ENCODE measurements at places on chromosomes 5 and 9.

DNA sequence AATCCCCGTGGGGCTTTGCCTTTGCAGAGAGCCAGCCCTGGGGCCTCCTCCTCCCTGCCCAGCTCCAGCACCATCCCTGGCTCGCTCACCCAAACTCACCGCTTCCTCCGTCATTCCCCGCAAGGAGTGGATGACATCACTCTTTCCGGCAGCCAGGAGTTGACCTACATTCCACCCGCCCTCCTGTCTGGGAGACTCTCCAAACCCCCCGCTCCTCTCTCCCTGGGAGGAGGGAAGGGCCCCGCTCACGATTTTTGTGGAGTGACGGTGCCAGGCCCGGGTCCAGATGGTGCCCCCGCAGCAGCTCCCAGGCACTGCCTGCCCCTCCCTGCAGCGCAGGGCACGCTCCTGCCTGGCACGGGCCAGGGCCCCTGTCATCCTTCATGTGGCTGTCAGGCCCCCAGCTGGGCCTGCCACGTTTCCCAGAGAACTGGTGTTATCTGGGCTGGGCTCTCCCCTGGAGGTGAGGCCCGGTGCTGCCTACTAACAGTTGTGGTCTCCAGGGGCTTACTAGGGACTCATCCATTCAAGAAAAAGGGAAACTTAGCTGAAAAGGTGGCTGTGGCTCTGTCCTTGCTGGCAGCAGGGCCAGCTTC is 52.3 kb downstream of the NTNG2 start:
- peak; percentile 40 for DNase-seq

- DNase-seq, result no peak
These were observed 193.2 kb downstream of the MAST4 start for GRCh38 chr5:66789434-66789833.

DNA sequence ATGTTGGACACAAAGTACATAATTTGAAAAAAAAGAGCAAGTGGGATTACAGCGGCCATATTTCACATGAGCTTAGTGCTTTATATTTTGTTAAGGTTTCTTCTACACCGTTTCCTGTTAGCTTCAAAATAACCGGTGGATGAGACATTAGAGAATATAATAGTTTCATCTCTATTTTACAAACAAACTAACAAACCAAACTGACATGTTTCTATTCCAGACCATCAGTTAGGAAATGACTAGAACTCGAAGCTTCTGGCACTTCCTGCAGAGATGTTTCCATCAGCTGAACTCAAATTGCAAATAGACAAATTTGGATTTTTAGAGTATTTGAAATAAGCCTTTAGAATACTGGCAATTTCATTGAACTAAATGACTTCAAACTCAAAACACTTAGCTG is 86.5 kb downstream of the MTRR start:
- DNase-seq, result no peak

- DNase-seq, result no peak
These were observed 42.7 kb downstream of the NDUFS4 start for GRCh38 chr5:53603009-53603687.

DNA sequence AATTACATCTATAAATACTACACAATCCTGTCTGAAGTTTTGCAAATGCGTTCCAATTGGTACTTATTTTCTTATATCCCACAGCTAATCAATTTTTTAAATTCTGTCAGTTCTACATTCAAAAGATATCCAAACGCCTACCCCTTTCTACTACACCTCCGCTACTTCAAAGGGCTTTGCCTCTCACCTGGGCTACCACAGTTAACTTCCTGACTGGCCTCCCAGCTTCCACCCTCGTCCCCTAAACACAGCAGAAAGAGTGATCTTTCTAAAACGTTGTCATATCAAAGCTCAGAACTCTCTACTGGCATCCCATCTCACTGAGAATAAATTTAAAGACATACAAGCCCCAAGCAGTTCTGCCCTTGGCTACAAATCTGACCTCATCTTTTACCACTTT is 32.3 kb upstream of the NIPBL start:
- DNase-seq, result no peak

Measured in AG09319 (cell line).